Left ventricle myocardium inferior (tissue), 1 donor: ENCODE measurements at places on chromosomes 2 and 18. TPM values are rescaled to one million over a fixed set of nuclear protein-coding genes. Genes with fewer than 3 reads are reported as not detected.

THADA gene
- 15.4 TPM for total RNA-seq

GRCh38 chr18:21099442-21099841 lies 12.2 kb downstream of the ROCK1 start:
- no peak overlapping the region for H3K4me3 ChIP-seq
- no peaks in the 10 kb centered on the region for H3K27me3 ChIP-seq
- H3K4me1 ChIP-seq = peaks cover 63% of the 10 kb centered on the region
- no peak for DNase-seq
- H3K36me3 ChIP-seq = no peaks in the 10 kb centered on the region

NCL gene
- 262 TPM for total RNA-seq

DNA sequence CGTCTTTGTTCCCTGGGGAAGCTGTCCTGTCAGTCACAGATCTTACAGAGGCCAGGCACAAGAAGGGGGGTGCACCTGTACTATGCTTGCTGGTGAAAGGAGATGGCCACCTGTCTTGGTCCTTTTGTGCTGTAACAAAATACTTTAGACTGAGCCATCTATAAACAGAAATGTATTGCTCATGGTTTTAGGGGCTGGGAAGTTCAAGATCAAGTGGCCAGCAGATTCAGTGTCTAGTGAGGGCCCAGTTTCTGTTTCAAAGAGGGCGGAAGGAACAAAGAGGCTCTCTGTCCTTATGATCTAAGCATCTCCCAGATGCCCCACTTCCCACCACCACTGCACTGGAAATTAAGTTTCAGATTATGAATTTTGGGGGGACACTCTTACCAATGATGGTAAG lies 35.5 kb upstream of the RPL37A start:
- no peaks in the 10 kb centered on the region for H3K27me3 ChIP-seq
- H3K4me3 ChIP-seq = no peak overlapping the region
- H3K4me1 ChIP-seq = no peaks in the 10 kb centered on the region

TRIP12 gene
- total RNA-seq = 194 TPM
